ENCODE measurements at places on chromosomes 6 and 20. TPM values are rescaled to one million over a fixed set of nuclear protein-coding genes. Genes with fewer than 3 reads are reported as not detected.

GRCh38 chr6:4957521-4958231 lies 46.2 kb downstream of the RPP40 start:
- no peak for DNase-seq

DNA sequence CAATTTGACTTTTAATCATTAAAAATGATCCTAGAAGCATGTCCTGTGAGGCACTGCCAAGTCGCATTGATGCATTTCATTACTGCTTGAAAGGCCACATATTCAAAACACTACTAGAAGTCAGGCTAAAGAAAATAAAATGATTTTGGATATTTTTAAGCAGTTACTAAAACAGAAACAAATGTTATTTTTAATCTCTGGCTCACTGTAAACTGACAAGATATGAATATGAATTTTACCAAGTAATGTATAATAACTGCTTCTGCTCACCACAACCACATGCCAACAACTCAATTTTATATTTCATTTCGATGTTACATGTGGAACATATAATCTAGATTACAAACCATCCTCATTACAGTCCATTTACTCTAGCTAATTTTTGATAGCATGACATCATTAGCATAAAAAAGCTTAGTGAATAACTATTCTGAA lies 90.6 kb downstream of the ATXN1 start:
- no peak for DNase-seq

- DNase-seq: no peak
These were observed 979 bp upstream of the SOD2 start for GRCh38 chr6:159693894-159694545.

DNA sequence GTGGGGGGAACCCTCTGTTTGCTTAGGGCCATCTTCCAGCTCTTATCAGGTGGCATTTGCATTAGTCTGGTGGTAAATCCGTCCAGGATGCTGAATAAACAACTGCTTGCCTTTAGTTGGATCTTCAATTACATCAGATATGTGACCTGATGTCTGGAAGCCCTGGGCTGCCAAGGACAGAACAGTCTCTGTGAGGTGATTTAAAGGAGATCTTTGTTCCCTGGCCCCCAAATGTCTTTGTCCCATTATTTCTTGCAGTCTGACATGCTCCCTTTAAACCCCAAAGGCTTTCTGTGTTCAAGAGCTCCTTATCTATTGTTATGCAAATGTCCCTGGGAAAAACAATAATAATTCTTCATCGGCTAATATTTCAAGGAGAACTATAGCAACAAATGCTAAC lies 84.6 kb upstream of the SPTLC3 start:
- DNase-seq: no peak

DNA sequence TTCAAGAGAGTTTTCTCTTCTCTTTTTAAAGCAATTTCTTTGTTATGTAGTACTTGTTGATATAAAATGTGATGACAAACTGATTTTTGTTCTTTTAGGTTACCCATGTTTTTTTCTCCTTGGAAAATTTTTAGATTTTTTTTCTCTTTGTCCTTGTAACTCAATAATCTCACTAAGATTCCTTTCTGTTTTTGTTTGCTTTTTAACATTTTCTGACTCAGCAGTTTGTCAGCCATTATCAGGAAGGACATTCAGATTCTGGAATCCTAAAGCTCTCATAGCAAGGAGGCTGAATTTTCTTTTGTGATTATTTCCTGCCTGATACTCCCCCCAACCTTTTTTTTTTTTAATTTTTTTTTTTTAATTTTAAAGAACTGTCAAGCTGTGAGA lies 75.2 kb upstream of the CITED2 start:
- no peak for DNase-seq

GRCh38 chr6:163620670-163621330 lies 206.3 kb downstream of the QKI start:
- no peak for DNase-seq

DNA sequence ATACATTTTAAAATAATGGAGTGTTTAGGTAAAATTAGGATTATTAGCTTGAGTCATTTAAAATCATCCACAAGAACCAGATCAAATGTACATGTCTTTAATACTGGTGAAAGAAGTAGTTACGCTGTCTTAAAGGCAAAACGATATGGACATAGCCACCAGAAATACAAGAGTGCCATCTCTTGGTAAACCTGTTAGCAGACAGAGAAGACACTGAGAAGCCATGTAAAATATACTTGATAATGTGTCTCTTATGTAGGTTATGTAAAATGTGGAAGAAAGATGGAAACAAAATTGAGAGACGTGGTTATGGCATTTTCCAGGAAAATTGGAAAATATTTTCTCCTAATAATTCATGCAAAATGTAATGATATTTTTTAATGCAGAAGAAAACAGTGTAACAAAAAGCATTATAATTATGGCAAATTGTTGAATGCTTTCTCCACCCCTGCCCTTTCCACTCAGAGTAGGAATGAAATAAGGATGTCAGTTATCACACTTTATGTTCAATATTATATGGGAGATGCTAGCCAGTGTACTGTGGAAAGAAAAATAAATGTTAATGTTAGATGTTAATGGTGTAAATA lies 12.2 kb upstream of the SLC17A2 start:
- DNase-seq: no peak

- no peak for DNase-seq
These were observed 14.2 kb downstream of the NHSL1 start for GRCh38 chr6:138485005-138485545.

- DNase-seq: no peak
These were observed 98.4 kb downstream of the FOXC1 start for GRCh38 chr6:1708122-1708521.

- DNase-seq: no peak
These were observed 468.0 kb downstream of the PREX1 start for GRCh38 chr20:48359692-48360341.

GRCh38 chr6:144304223-144304848 lies 19.2 kb downstream of the UTRN start:
- DNase-seq: no peak

DNA sequence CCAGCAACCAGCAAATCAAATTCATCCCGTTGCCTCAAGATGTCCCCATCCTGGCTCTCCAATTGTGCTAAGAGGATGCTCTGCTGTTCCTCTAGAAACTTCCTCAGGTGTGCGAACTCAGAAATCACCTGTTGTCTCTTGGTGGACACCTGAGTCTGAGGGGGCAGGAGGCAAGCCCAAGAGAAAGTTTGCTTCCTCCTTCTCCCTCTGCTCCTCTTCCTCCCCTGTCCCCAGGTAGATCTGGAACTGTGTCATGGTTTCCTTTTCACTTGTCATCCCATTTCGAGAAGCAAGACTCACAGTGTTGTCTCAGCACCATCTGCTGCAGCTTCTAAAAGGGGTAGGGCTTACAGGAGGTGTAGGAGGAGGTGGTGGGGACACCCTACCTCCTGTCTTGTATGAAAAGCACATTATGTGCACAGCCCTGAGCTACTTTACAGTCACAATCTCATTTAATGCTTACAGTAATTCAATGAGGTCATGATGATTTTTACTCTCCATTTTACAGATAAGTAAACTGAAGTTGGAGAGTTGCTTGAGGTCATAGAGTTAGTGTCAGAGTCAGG lies 2.5 kb downstream of the TRIM10 start:
- DNase-seq: no peak

DNA sequence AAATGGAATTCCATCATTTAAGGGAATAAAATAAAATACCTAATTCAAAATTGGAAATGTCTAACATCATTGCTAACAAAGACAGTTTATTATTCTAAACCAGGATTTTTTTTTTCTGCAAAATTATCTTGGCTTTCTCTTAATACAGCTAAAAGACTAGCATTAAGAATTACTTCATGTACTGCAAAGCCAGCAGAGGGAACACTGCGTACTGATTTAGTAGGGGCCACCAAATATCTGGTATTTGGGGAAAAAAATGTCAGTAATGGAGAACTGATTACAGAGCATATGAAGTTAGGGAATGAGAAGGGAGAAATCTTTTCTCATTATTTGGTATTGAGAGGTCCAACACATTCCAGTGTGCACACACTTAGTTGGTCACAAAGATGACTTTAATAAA lies 3.2 kb upstream of the SOX4 start:
- DNase-seq: no peak

GRCh38 chr6:32614366-32615081 lies 22.7 kb upstream of the HLA-DQA1 start:
- no peak for DNase-seq

DNA sequence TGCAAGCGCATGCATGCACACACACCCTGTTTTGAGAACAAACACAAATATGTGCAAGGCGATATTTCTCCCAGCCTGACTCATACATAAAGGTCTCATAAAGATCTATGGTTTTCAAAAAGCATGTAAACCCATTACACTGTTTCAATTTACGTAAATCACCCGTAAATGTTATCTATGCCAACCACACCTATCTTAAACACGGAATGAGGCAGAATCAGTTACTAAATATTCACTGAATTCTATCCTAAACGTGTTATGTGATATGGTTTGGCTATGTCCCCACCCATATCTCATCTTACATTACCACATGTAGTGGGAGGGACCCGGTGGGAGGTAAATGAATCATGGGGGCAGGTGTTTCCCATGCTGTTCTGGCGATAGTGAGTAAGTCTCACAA lies 621.6 kb downstream of the KIF16B start:
- DNase-seq: no peak

GRCh38 chr6:7489376-7489775 lies 52.1 kb upstream of the DSP start:
- DNase-seq: no peak

- DNase-seq: no peak
These were observed 214.5 kb upstream of the SASH1 start for GRCh38 chr6:148128014-148128730.

DNA sequence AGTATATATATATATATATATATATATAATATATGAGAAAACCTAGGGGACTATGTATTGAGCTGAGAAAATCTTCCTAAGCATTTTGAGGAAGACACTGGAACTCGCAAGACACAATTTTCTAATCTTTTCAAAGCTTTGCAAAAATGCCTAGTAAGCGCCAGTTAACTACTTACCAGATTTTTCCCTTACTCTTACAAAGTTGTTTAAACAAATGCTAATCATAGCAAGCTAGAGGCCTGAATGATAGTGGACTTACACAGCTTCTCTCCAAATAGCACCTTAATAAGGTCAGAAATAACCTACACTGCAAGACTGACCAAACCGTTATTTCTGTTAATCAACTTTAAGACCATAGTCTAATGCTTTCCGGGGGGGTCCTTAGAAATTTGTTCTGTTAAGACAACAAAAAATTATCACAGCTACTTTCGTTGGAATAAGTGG lies 56.1 kb upstream of the HFE start:
- no peak for DNase-seq

DNA sequence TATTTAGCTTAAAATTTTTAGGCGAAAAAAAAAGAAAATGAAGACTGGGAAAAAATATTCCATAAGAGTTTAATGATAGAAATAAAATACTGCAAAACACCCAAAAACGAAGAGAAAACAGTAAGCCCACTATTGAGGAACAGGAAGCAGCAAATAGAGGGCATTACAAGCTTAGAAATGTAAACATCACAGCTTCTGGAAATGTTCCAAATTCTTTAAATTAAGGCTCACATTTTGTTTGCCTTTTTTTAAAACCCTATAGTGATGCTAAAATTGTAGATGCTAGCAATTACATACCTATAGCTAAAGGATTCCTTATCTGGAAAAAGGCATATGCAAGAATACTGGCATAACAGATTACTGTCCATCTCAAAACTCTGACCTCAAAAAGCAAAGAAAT lies 248.6 kb downstream of the KHDRBS2 start:
- DNase-seq: no peak

- no peak for DNase-seq
These were observed 106.4 kb downstream of the COL9A1 start for GRCh38 chr6:70196531-70196930.

- no peak for DNase-seq
These were observed 283.6 kb downstream of the PTPRT start for GRCh38 chr20:42906120-42906519.

DNA sequence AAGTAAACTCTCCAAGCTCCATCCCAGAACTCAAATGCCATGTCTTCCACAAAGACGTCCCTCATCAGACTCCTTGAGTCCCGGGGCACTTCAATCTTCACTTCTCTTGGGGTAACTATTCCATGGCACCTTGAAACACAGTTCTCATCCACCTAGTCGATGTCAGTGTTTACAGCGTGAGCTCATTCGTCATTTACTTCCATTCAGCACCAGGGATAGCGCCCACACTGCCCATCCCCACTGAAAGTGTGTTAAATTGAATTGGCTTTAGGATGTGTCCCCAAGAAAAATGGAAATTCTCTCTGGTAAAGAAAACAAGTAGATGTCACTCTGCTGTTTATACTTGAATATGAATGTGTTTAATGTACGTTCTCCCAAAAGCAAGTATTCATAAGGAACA lies 31.3 kb downstream of the KCNK15 start:
- peak; percentile 52 for DNase-seq

The WFDC5 gene
- total RNA-seq: not detected

The XPO5 gene
- 64.0 TPM for total RNA-seq

The MYLK2 gene
- total RNA-seq: 0.42 TPM

The RCAN2 gene
- 23.3 TPM for total RNA-seq

The SNX21 gene
- 13.1 TPM for total RNA-seq

The ADTRP gene
- total RNA-seq: not detected

The ZNF391 gene
- total RNA-seq: 9.8 TPM

The HMGCLL1 gene
- 0.96 TPM for total RNA-seq

The ZNF311 gene
- total RNA-seq: 0.91 TPM

The SRC gene
- total RNA-seq: 126 TPM

Measured in progenitor cell of endocrine pancreas (in vitro differentiated cells).